Endothelial cell (in vitro differentiated cells): ENCODE measurements at places on chromosomes 11 and 22. TPM values are rescaled to one million over a fixed set of nuclear protein-coding genes. Genes with fewer than 3 reads are reported as not detected.

Gene OR8G1
- total RNA-seq: 0.13 TPM

DNA sequence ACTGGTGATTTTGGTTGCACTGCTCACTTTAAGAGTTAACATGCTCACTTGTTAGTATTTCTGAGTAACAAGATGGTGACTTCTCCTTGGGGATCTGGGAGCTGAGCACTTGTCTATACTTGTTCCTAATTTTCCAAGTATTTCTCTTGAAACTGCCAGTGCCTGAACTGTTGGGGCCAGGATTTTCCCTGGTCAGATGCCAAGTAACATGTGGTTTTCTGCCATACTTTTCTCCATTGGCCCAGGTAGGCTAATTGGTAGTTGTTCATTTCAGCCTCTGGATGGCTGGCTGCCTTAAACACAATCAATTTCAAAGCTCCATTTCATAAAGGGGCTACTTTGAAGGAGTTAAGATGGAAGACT, 35.0 kb downstream of the RNF141 start:
- peaks cover 3% of the 10 kb centered on the region for H3K4me1 ChIP-seq
- no peak overlapping the region for H3K4me3 ChIP-seq
- peaks cover 7% of the 10 kb centered on the region for H3K36me3 ChIP-seq
- no peak overlapping the region for H3K27ac ChIP-seq
- no peak for DNase-seq
- peaks cover 2% of the 10 kb centered on the region for H3K27me3 ChIP-seq

DNA sequence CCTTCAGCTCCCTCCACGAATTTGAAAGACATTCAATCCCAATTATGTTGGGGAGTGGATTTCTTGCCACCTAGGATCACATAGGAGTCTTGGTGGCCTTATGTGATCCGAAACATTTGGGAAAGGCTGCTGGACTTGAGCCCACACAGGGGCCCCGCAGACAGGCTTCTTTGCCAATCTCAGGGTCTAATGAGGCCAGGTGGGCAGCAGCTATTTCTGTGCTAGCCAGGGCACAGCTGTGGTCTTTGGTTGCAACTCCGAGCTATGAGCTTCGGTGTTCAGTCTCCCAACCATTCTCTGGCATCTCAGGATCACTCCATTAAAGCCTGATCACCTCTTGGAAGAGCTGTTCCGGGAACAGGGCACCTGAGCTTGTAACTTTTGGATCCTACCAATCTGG, 84.4 kb downstream of the TP53I11 start:
- peaks cover 49% of the 10 kb centered on the region for H3K36me3 ChIP-seq
- peaks cover 35% of the 10 kb centered on the region for H3K27me3 ChIP-seq
- no peak for DNase-seq
- H3K4me3 ChIP-seq: no peak overlapping the region
- H3K4me1 ChIP-seq: peaks cover 42% of the 10 kb centered on the region

DNA sequence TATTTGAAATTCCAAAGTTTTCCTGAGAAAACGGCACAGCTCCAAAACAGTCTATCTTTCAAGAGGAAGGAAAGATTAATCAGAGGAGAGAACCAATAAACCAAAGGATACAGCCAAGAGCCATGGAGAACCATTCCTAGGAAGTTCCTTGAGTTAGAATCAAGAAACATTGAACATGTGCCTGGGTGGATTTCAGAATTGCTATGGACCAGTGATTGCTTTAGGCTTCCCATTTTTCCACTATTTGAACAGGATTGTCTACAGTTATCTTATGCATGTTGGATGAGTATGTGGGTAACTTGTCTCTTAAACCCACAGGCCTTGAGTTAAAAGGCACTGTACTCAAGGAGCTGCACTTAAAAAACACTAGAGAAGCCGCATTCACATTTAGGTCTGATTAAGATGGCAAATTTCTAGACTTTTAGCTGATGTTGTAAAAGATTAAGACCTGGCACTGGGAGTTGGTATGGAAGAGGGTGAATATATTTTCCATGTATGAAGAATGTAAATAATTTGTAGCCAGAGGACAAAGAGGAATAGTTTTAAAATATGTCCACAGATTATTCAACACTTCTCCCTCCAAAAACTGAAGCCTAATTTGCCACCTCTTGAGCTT, 11.2 kb upstream of the DEUP1 start:
- no peak overlapping the region for H3K4me3 ChIP-seq
- H3K36me3 ChIP-seq: peaks cover 13% of the 10 kb centered on the region
- no peak for DNase-seq
- no peak overlapping the region for H3K27ac ChIP-seq
- H3K27me3 ChIP-seq: peaks cover under 1% of the 10 kb centered on the region
- no peaks in the 10 kb centered on the region for H3K4me1 ChIP-seq

- H3K4me1 ChIP-seq: peaks cover 4% of the 10 kb centered on the region
- no peak overlapping the region for H3K27ac ChIP-seq
- H3K27me3 ChIP-seq: peaks cover 9% of the 10 kb centered on the region
- H3K4me3 ChIP-seq: no peak overlapping the region
Measured at GRCh38 chr22:21025266-21025665, 7.1 kb downstream of the SLC7A4 start.

DNA sequence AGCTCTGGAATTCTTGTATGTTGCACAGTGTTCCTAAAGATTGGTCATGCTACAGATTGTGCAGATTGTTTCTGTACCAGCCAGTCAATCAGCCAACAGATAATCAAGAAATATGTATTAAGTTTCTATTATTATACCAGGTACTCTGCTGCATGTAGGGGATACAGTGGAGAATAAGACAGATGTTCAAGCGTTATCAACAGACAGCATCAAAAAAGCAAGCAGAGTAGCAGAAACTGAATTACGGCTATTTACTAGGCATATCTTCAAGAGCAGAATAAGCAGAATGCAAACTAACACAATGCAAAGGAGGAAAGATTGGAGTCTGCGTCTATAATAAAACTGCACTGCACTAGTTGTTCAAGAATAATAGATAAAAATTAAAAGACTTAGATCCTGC, 278.6 kb downstream of the ETS1 start:
- H3K36me3 ChIP-seq: no peaks in the 10 kb centered on the region
- no peak overlapping the region for H3K27ac ChIP-seq
- H3K27me3 ChIP-seq: no peaks in the 10 kb centered on the region
- DNase-seq: no peak
- peaks cover 2% of the 10 kb centered on the region for H3K4me1 ChIP-seq
